Tongue (tissue), 3 donors: ENCODE measurements at places on chromosomes 4 and X. TPM values are rescaled to one million over a fixed set of nuclear protein-coding genes. Genes with fewer than 3 reads are reported as not detected.

Gene CCNQ
- total RNA-seq, result 11.1 TPM

Gene SHROOM4
- 10.2 TPM for total RNA-seq

Gene ERAS
- not detected for total RNA-seq

Gene RNF212
- 4.0 TPM for total RNA-seq

Gene IRAK1
- 20.4 TPM for total RNA-seq

Gene ADH6
- total RNA-seq, result not detected

Gene FGFR3
- total RNA-seq, result 68.0 TPM

Gene SASH3
- total RNA-seq, result 1.5 TPM

Gene TBC1D9
- total RNA-seq, result 30.0 TPM

Gene MAGEA10
- total RNA-seq, result not detected

Gene PTPN13
- total RNA-seq, result 32.8 TPM

Gene MBNL3
- 24.7 TPM for total RNA-seq

Gene FRMPD3
- total RNA-seq, result 0.41 TPM

Gene NKX6-1
- not detected for total RNA-seq

Gene CT83
- total RNA-seq, result not detected

Gene HMGN5
- total RNA-seq, result 5.0 TPM

Gene MAGEA4
- not detected for total RNA-seq

Gene LANCL3
- 0.51 TPM for total RNA-seq

Gene SAGE1
- total RNA-seq, result not detected

Gene CTAG2
- not detected for total RNA-seq
